ENCODE measurements at places on chromosomes 2 and 18.

DNA sequence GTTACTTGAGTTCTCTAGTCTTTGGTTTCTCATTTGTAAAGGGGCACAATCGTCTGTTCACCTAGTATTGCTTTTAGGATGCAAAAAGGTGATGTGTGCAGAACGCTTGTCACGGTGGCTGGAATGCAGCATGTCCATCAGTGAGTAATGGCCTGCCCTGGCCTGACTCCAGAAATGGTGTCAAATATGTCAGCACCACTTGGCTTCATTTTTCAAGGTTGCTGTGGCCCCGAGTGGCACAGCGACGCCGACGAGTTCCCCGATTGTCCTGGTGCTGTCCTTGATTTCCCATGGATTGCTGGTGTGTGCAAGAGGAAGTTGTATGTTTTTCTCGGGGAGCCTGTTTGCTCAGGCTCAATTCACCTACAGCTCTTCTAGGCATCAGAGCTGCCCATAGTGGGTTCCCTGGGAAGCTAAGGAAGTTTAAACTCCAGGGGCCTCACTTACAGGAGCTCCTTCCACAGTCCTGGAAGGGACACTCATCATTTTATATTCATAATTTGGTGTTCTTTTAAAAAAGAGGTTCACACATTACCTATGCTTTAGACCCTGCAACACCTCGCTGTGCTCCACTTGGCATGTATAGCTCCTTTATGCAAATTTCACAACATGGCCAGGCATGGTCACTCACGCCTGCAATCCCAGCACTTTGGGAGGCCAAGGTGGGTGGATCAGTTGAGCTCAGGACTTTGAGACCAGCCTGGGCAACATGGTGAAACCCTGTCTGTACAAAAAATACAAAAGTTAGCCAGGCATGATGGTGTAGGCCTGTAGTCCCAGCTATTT lies 25.6 kb upstream of the ZNF407 start:
- no peak for DNase-seq

- DNase-seq: no peak
These were observed at the start of gene MBP for GRCh38 chr18:77132369-77133050. TSS of gene MBP (minus strand) at chr18:77132783. CDS start at chr18:77105261, 27,522 bp downstream.

- no peak for DNase-seq
These were observed 59.3 kb downstream of the SERTAD2 start for GRCh38 chr2:64594226-64594989.

DNA sequence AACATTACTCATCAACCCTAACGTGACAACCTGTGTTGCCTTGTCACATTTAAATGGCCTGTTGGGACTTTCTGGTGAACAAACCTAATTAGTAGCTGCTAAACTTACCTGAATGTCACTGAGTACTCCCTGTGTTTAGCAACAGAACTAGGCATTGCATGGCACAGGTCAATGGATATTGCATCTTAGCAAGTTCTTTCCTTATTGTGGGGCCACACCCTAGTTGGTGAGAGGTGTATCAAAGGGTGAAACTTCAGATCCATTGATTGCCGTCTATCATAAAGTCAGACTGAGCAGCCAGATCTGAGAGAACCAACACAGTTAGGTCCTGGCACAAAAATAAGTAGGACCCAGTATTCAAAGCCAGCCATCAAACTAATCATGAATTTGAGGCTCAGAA lies 29.8 kb upstream of the ZNF385B start:
- no peak for DNase-seq

GRCh38 chr2:57869758-57870344 lies 176.8 kb upstream of the VRK2 start:
- DNase-seq: no peak

Measured in D721Med (cell line).